NCI-H1694 (cell line): ENCODE measurements at places on chromosomes 4 and X.

DNA sequence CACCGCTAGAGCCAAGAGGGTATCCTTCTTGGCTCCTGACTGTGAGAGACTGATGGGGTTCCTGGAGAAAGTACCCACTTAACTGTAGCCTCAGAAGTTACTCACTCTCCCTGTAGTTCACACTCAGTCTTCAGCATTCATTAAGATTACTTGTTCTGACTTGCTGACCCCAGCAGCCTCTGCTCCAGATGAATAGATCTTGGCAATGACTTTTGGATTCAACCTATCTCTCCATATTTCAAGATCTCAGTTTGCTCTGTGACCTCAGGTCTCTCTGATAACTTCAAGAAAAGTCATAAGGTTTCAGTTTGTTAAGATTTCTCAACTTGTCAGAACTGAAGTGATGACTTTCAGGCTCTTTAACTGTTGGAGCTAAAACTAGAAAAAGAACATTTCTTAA, 825.6 kb downstream of the PCDH7 start:
- no peak for DNase-seq

DNA sequence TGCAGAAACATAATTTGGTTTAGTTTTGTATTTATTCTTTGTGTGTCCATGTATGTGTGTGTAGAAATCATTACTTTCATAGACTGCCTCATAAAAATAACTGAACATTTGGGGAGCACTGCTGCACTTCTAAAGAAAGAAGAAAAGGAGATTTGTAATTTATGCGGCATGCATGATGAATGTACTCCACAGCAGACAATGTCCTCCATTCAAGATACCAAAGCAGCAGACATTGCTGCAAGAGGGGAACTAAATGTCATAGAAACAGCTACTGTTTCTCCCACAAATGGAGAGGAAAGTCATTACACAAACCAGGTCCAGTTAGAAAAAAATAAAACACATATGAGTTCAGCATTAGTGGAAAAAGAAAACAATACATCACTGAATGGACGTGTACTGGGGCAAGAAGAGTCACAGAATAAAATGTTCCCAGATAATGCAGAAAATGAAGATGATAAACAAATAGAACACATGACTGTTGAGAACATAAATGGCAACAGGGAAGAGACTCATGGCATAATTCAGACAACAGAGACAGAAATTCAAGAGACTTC, 2.6 kb downstream of the DTHD1 start:
- DNase-seq, result no peak

DNA sequence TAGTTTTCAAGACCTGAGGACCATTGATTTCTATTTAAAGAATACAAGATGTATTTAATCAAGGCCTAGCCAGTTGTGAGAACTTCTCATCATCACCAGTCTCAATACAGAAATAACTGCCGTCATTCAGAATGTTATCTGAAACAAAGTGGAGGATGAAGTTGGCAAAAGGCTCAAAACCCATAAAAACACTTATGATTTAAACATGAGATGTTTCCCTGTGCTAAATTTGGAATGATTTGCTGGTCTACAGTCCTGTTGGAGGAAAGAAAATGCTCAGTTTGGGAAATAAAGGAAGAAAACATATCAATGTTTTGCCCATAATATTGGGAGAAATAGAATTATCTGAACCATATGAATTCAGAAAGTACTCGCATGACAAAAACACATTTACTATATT, 192.2 kb downstream of the ADGRA3 start:
- DNase-seq, result no peak

- no peak for DNase-seq
Measured at GRCh38 chr4:117700111-117700892, 334.0 kb upstream of the NDST3 start.

GRCh38 chr4:5568931-5569330, 139.4 kb downstream of the EVC2 start:
- DNase-seq, result no peak

GRCh38 chrX:13430136-13430827, 110.4 kb upstream of the ATXN3L start:
- no peak for DNase-seq

GRCh38 chr4:130395871-130396270, 1299.9 kb downstream of the C4orf33 start:
- DNase-seq, result no peak

GRCh38 chrX:68183612-68184214, 249.6 kb downstream of the OPHN1 start:
- peak; percentile 21 for DNase-seq

DNA sequence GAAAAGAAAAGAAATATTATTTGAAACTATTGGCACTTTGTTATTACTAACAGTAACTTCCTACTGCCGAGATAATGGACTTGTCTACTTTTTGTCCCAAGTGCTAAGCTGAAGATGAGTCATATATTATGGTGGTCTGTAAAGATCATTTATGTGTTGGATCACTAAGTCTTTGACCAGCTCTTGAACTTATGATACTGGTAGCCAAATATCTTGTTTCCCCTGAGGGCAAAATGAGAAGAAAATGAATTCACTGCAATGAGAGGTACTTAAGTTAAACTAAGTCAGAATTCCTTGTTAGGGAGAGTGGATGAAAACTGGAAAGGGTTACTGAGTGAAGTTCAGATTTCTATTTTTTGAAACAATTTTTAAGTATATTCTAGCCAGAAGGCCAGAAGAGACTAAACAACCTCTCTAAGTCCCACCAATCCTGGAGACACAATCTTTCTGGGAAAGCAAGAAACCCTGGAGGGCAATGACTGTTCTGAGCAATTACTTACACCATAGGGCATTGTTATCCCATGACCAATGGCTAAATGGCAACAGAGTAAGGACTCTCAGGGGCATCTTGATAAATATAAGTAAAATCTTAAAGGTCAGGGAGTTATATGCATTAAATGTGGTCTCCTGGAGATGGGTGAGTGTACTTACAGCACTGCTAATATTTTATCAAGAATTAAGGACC, 287.7 kb downstream of the STIM2 start:
- no peak for DNase-seq

DNA sequence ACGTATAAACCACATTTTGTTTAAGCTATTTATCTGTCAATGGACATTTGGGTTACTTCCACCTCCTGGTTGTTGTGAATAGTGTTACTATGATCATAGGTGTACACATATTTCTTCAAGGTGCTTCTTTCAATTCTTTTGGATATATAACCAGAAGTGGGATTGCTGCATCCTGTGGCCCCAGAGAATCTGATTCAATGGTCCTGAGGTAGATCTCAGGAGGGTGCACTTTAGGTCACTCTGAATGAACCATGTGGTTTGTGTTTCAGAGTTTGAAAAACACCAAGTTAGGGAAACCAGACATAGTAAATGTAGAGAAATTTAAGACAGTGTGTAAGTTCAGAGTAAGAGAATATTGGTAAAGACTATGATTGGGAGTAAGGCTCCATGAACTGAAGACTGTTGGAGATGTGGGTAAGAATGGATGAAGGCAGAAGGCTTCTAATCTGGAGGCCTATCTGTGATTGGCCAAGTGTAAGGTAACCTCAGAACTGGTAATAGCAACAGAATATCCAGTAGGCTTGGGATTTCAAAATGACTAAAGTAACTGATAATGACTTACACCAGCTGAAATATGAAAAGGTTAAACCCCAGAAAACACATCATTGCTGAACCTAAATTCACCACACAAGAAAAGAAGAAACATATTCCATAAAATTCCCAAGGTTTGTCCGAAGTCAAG, 236.9 kb downstream of the CAMK2D start:
- no peak for DNase-seq

- no peak for DNase-seq
Measured at GRCh38 chr4:99413140-99413539, 22.0 kb downstream of the ADH7 start.

GRCh38 chrX:130594453-130594916, 192.7 kb downstream of the RBMX2 start:
- DNase-seq, result no peak

DNA sequence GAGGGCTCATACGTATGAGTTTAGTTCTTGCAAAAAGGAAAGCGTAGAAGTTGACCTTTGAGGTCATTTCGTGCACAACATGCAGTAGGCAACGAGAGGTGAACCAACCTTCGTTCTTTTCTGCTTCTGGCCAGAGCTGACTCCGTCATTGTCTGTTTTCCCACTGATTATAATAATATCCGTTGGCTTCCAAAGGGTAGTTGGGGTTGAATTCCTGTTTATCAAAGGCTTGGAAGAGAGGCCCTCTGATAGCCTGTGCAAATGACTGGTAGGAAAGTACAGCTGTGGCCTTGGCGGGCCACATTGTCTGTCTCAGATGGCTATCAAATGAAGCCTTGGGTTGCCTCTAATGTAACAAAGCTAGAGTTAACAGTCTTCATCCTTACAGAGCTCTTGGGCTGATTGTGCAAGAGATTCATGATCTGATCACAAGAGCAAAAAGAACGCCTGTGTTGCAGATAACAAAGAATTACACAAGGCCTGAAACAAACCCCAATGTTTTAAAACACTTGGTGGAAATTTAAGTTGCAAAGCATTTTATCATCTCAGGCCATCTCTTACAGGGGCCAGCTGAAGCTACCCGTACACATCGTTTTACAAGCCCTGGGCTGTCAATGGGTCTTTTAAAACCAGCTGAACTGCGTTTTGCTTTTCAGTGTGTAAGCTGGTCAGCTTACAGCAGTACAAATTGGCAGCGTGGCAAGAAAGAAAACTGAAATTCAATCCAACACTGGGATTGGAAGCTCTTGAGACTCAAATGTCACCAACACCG, 46.1 kb upstream of the FAM9C start:
- DNase-seq, result no peak

DNA sequence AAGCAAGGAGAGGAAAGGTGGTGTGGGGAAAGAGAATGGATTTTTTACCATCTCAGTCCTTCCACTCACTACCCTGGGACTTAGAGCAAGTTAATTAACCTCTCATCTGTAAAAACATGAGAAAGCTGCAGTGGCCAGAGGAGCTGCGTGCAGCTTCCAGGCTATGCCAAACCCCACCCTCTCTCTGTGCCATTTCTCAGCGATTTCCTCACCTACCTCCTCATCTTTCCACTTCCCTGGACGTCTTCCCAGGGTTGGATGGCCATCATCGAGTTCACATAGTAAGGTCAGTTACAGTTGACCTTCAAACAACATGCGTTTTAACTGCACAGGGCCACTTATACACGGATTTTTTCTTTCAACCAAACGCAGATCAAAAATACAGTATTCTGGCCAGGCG, 64.3 kb downstream of the SMIM20 start:
- no peak for DNase-seq

DNA sequence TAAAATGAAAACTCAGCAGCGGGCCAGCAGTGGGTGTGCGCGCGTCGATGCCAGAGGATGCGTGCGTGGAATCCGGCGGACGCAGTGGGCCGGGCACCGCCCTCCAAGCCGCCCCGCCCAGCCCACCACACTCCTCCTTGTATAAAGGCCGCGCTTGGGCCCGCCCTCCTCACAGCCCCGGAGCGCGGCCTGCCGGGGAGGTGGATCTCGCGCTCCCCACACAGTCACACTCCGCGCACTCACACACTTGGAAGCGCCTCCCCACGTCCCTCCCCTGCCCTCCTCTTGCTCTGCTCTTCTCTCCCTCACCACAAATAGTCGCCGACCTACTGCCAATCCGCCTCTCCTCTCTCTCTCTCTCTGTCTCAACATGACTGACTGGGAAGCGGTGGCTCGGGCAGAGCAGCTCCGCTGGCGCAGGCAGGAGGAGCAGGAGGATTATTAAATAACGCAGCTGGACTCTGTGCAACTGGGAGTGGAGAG, at the start of gene CCSER1:
Gene CCSER1 (plus strand): TSS at position 172 of the 483 bp plus-strand sequence.
- DNase-seq, result peak; percentile 89

- DNase-seq, result no peak
Measured at GRCh38 chr4:21947791-21948346, 703 bp downstream of the KCNIP4 start.

- no peak for DNase-seq
Measured at GRCh38 chr4:171524903-171525302, 288.3 kb upstream of the GALNTL6 start.

GRCh38 chr4:106852426-106852825, 183.7 kb downstream of the DKK2 start:
- no peak for DNase-seq

GRCh38 chr4:89357340-89357739, 49.7 kb upstream of the GPRIN3 start:
- no peak for DNase-seq

DNA sequence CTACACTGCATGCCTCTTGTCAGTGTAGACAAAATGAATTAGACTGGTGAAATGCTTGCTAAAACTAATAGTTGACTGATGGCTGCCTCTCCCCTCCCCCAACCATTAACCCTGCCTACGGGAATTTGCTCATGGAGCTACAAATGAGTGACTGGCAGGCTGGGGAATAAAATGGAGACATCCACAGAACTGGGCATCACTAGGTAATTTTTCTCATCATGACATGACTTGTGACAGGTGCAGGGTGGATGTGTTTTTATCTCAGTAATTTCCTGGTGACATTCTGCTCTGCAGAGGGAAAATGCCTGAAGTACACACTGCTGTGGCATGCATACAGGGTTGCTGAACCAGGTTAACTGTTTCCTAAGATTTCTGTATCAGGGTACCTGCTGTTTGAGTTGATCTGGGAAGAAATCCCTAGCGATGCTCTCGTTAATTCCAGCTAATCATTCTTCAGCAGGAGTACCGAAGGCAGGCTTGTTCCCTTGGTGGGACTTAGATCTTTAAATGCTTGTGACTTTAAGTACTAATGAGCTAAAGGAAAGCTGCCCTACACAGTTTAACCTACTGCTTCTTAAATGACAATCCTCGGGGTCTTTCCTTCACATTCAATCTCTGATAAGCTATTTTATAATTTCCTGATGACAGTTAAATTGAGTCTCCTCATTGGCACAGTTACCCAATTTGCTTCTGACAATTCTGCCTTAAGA, 376.3 kb upstream of the LCORL start:
- DNase-seq, result no peak

GRCh38 chrX:13535376-13536165, 33.8 kb upstream of the EGFL6 start:
- DNase-seq, result no peak

DNA sequence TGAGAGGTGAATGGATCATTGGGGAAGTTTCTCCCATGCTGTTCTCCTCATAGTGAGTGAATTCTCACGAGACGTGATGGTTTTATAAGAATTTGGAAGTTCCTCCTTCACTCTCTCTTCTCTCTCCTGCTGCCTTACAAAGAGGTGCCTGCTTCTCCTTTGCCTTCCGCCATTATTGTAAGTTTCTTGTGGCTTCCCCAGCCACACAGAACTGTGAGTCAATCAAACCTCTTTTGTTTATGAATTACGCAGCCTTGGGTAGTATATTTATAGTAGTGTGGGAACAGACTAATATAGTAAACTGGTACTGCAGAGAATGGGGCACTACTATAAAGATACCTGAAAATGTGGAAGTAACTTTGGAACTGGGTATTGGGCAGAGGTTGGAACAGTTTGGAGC, 7.8 kb upstream of the CTAG2 start:
- DNase-seq, result no peak

- DNase-seq, result no peak
Measured at GRCh38 chrX:76931518-76931917, 504.0 kb downstream of the MAGEE1 start.

GRCh38 chrX:14676431-14676830, 147.1 kb downstream of the GLRA2 start:
- no peak for DNase-seq

- no peak for DNase-seq
Measured at GRCh38 chr4:159069922-159070321, 33.0 kb upstream of the RAPGEF2 start.

GRCh38 chr4:124703154-124703553, 9.4 kb downstream of the ANKRD50 start:
- no peak for DNase-seq
